Mammary epithelial cell (primary cell): ENCODE measurements at places on chromosomes 13 and 19.

DNA sequence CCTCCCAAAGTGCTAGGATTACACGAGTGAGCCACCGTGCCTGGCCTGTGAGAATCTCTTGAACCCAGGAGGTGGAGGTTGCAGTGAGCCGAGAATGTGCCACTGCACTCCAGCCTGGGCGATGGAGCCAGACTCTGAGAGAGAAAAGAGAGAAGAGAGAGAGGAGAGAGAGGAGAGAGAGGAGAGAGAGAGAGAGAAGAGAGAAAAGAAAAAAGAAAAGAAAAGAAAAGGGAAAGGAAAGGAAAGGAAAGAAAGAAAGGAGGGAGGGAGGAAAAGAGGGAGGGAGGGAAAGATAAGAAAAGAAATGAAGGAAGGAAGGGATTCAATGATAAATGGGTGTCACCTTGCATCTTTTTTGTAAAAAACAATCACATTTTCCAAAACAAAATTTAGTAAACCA lies 23.0 kb upstream of the PSPC1 start:
- DNase-seq, result no peak

- no peak for DNase-seq
These were observed 24.5 kb upstream of the SLC7A1 start for GRCh38 chr13:29619995-29620394.

DNA sequence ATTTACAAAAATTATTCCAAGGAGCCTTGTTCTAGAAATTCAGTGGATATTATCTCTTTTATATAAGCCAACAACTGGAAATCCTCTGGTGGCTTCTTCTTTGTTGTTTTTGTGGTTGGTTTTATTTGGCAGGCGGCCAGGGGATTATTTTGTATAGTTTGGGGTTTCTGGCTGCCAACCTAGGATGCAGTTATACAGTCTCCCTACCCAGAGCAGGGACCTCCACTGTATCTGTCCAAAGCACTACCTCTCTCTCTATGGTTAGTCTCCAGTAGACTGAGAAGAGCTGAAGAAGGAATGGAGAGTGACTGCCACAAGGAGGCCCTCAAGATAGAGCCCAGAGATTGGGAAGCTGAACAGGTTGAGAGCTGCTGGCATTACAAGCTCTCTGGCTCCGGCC lies 80.2 kb downstream of the ZAR1L start:
- DNase-seq, result no peak

GRCh38 chr19:18611327-18612050 lies 1.2 kb upstream of the TMEM59L start:
- no peak for DNase-seq

- no peak for DNase-seq
These were observed 69.3 kb downstream of the KLF12 start for GRCh38 chr13:74064805-74065312.

DNA sequence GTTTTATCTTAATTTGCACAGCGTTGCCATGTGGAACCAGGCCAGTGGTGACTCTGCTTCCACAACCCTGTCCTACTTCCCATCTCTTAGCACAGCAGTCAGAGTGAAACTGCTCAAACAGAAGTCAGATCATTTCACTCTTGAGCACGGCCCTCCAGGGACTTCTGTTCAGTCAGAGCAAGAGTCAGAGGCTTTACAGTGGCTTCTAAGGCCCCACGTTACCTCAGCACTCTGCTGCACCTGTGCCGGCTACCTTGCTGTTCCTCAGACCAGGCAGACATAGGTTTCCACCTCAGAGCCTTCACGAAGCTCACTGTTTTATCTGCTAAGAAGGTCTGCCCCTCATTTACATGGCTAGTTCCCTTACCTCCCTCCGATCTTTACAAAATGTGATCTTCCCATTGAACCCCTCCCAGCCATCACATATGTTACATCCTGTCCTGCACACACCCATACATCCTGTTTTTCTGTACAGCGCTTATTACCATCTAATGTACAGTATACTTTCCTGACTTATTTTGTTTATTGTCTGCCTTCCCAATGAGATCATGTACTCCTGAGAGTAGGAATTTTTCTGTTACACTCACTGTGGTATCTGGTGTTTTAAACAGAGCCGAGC lies 41.6 kb downstream of the TM9SF2 start:
- no peak for DNase-seq

GRCh38 chr13:61415058-61415721 lies 459 bp downstream of the PCDH20 start:
- peak; percentile 6 for DNase-seq

GRCh38 chr13:90565985-90566713 lies 781.3 kb upstream of the MIR17HG start:
- DNase-seq, result no peak
